ENCODE measurements at places on chromosomes 6 and 20.
A peak's percentile ranks its signal among the peaks of the same experiment; 100 is the strongest.

DNA sequence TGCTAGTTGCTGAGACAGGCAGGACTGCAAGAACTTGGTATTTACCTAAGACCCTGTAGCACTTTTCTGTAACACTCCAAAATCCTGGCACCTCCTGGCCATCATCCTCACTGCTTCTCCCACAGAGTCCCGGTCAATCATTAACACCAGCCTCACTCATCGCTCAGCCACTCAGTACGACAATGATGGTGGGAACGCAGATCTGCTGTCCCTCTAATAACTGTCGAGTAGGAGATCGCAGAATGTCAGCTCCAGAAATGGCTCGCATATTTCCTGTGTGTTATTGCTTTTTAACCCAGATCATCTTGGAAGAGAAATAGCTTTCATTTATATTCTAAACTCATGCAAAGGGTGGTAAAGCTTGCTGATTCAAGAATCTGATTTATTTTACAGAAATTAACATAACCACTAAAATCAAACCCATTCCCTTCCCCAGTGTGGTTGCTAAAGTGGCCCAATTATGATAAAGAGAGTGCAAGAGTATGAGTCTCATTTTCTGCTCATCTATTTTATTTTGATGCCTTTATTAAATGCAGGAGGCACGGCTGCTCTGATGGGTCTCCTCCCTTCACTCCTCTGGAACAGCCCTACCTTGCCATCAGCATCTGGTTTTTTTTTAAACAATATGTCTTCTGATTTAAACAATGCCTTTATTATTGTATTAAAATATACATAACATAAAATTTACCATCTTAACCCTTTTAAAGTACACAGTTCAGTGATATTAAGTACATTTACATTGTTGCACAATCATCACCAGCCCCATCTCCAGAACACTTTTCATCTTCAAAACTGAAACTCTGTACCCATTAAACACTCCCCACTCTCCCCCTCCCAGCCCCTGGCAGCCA, 28.3 kb upstream of the GGTLC1 start:
- no peak for DNase-seq

DNA sequence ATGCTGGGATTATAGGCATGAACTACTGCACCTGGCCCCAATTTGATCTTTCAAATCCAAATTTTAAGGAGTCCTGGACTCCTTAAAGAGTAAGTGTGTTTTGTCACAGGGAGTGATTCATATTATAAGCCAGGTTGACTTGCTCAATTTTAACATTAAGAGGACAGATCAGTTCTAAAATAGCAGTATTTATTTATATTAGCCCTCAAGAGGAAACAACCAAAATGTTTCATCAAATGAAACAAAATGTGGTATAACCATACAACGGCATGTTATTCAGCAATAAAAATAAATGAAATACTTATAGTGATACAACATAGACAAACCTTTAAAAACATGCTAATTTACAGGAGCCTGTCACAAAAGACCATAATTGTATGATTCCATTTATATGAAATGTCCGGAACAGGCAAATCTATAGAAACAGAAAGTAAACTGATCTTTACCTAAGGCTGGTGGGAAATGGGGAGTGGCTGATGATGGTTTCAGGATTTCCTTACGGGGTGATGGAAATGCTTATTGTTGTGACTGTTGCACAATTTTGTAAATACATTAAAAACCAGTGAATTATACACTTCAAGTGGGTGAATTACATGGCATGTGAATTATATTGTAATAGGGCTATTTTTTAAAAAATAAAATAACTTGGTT, 637.4 kb downstream of the MMUT start:
- DNase-seq: no peak

DNA sequence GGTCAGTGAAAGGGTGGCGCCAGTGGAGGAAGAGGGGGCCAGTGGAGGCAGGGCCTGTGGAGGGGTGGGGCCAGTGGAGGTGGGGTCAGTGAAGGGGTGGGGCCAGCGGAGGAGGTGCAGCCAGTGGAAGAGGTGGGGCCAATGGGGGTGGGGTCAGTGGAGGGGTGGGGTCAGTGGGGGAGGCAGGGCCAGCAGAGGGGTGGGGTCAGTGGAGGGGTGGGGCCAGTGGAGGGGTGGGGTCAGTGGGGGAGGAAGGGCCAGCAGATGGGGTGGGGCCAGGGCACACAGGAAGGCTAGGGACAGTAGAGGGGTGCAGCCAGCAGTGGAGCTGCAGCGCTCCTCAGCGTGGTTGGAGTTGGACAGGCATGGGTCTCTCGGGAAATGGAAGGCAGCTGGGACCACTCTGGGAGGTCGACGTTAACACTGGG, 18.7 kb downstream of the ADRM1 start:
- no peak for DNase-seq

GRCh38 chr6:108616973-108617372, 56.3 kb downstream of the FOXO3 start:
- no peak for DNase-seq

- DNase-seq: no peak
Measured at GRCh38 chr20:51486197-51487005, 56.1 kb downstream of the NFATC2 start.

GRCh38 chr20:37649017-37649416, 44.8 kb upstream of the CTNNBL1 start:
- no peak for DNase-seq

DNA sequence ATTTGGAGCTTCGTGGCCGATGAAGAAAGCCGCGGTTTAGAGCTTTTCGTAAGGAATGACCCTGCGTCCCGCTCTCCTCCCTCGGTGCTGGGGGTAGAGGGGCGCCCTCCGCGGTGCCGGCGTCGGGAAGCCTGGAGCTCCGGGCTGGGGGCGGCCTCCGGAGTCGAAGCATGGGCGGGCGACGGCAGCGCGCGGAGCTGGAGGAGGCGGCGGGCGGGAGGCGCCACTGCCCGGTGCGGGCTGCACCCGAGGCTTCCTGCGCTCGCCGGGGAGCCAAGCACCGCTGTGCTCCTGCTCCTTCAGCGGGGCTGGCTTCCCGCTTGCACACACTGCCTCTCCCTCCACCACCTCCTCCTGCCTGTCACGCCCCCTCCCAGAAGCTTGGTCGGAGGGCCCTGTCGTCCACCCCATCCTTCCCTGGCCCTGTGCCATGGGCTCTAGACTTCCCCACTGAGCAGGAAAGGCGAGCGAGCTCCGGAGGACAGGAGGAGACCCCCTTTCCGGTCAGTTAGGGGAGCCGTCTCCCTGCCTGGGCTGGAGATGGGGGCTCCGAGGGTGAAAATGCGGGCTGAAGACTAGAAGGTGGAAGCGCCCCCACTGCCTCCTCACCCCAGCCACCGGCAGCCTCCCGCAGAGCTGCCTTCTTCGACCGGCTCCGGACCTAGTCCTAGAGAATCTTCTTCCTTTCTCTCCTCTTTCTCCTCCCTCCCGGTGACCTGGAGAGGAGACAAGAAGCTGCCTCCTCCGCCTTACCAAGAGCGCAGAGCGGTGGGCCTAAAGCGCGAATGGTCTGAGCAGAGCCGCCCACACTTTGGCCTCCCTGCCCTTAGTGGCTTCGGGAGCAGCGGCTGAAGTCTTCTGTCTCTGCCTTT, 1.8 kb downstream of the CDH4 start:
- peak; percentile 28 for DNase-seq

- no peak for DNase-seq
Measured at GRCh38 chr20:52923123-52923937, 48.8 kb upstream of the TSHZ2 start.

DNA sequence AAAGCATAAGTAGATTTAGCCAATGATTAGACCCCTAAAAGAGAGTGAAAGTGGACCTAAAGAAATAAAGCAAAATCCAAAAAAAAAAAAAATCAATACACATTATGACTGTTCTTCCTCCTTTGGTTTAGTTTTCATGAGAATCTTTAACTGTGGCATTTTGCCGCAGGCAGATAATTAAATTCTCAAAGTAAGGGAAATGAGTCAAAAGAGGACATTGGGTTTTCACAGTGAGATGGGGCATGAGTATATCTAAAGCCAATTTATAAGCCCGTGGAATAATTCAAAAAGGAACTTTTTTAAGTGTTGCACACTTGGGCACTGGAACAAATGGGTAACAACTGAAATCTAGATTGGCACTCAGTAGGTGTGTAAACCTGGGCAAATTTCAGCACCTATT, 230.3 kb downstream of the PKHD1 start:
- DNase-seq: no peak

GRCh38 chr20:62952968-62953838, 694 bp downstream of the SLC17A9 start:
- no peak for DNase-seq

GRCh38 chr20:33840160-33840559, 29.0 kb downstream of the CHMP4B start:
- DNase-seq: no peak

DNA sequence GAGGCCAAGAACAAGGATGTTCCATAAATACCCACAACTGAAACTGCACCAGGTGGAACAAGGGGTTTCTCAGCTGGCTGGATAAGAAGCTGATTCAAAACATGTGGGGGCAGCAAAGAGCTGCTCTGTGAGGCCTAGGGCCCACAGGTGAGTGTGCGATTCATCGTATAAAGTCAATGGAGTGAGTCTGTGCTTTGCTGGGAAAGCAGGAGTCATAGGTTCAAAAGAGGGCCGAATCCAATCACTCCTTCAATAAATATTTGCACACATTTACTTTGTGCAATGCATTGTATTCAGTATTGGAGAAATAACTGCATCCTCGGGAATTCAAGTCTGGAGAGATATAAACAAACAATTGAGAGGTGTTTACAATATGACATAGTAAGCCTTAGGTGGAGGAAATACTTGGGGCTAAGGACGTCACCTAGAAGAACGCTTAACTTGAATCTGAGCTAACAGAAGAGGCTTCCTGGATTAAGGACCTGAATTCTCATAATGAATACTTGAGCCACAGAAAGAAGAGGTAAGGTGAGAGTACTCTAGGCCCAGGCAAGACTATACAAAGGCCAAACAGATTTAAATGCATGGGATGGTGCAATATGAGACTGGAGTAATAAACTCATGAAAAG, 83.7 kb upstream of the TMEM30A start:
- peak; percentile 6 for DNase-seq

GRCh38 chr6:148700741-148701311, 46.0 kb upstream of the UST start:
- DNase-seq: peak; percentile 7

GRCh38 chr20:43650997-43651525, 15.9 kb upstream of the MYBL2 start:
- no peak for DNase-seq

DNA sequence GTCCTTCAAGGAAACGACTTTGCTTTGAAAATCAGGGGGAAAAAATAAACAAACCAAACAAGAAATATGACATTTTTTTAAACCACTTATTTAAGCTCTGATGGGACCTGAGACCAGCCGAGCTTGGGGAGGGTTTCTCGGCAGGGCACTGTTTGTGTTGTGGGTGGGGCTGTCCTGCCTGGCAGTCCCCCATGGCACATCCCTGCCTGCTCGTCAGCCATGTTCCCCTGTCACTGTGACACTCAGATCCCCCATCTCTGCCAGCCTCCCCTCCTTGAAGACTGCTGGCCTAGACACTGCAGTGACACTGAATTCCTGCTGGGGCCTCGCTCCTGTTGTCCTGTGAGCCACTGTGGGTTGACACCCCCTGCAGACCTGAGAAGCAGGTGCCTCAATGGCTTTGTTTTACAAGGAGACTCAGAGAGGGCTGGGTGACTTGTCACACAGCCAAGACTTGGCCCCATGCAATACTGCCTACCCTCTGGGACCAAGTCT, 95.1 kb upstream of the PTPN1 start:
- DNase-seq: no peak

DNA sequence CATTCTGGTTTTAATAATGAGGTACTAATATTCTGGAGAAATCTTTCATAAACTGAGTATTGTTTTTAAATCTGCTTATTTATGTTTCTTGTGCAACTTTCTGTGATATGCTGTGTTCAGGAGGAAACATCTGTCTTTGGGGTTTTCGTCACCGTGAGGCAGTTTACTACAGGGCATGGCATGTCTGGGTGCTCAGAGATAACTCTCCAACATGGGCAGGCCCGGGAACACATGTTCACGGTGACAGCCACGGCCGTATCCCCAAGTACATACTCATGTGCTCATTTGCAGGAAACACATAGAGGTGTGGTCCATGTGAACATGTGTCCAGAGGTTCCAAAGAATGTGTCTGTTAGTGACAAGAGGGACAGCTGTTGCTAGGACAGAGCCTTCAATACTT, 62.1 kb upstream of the CNKSR3 start:
- no peak for DNase-seq

DNA sequence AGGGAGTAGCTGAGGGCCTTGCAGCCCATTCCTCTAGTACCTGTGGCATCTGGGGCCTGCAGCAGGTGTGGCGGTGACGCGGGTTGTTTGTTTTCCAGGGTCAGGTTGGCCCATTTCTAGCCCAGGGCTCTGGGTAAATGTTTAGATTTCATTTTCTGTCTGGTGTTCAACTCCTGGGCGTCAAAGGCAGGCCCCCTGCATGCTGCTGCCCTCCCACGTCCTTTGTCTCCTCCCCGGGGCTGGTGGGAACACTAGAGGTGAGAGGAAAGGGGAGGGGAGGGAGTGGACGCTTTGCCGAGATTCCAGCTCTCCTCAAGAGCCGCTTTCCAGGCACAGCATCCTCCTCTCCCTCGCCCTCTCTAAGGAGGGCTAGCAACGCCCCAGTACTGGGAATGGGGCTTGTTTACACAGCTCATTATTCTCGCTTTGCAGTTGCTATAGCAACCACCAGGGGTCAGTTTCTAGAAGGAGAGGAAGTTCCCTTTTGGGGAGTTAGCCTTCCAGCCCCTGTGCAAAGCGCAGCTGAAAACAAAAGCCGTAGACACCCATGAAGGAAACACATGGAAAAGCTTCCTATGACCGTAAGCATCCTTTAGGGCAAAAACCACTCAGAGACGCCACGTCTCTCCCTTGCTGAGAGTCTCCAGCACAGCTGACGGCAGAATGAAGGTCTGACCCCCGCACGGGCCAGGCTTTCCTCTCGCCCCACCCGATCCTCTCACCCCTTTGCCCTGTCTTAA, 170.6 kb downstream of the LY86 start:
- peak; percentile 75 for DNase-seq

GRCh38 chr6:124947971-124948451, 14.2 kb upstream of the RNF217 start:
- no peak for DNase-seq

- DNase-seq: no peak
Measured at GRCh38 chr6:165804331-165805066, 141.5 kb upstream of the PDE10A start.

- DNase-seq: no peak
Measured at GRCh38 chr6:22380236-22380635, 83.4 kb upstream of the PRL start.

- DNase-seq: no peak
Measured at GRCh38 chr6:125217992-125218391, 64.4 kb downstream of the TPD52L1 start.
